ENCODE measurements at places on chromosomes 2 and 18.

- no peak for DNase-seq
These were observed 45.8 kb downstream of the GALNT13 start for GRCh38 chr2:153917570-153917969.

- no peak for DNase-seq
These were observed 963 bp upstream of the MRPL44 start for GRCh38 chr2:223956300-223956699.

DNA sequence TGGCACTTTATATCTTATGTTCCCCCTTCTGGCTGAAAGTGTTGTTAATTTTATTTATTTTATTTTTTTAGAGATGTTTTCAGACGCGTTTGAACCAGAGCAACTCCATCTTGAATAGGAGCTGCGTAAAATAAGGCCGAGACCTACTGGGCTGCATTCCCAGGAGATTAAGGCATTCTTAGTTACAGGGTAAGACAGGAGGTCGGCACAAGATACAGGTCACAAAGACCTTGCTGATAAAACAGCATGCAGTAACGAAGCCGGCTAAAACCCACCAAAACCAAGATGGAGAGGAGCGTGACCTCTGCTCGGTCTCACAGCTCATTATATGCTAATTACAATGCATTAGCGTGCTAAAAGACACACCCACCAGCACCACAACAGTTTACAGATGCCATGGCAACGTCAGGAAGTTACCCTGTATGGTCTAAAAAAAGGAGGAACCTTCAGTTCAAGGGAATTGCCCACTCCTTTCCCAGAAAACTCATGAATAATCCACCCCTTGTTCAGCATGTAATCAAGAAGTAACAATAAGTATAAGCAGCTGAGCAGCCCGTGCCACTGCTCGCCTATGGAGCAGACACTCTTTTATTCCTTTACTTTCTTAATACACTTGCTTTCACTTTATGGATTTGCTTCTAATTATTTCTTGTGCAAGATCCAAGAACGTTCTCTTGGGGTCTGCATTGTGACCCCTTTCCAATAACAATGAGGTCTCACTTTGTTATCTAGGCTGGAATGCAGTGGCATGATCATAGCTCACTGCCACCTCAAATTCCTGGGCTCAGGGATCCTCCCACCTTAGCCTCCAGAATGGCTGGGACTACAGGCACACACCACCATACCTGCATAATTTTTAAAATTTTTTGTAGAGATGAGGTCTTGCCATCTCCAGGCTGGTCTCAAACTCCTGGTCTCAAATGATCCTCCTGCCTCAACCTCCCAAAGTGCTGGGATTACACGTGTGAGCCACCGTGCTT, 55.9 kb downstream of the CACNB4 start:
- DNase-seq, result no peak

GRCh38 chr2:216652566-216652965, 19.3 kb downstream of the IGFBP2 start:
- DNase-seq, result no peak

DNA sequence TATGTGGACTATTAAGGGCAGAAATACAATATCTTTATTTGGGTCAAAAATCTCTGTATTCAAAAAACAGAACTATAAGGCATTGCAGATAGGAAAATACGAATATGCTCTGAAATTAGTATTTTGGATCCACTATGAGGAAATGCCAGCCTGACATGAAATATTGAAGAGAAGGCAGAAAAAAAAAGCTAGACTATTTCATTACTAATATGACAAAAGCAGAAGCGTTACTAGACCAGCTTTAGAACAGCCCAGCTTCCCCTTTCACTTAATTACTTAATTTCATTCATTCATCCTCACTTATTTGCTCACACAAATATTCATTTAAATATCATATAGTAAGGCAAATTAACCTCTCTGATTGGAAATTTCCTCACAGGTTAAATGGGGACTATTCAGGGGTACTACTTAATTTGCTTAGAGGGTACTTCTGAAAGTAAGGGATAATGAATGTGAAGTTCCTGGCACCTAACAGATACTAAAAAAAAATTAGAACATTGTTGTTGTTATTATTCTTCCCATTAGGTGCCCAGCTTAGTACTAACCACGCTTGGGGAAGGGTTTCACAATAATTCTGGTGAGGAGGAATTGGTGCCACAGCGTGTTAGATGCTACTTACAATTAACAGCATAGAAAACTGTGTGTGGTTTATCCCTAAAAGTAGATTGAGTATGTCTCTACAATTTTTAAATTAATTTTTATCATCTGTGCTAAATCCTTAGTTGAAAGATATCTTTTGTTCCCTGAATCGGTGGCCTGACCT, 71.1 kb upstream of the CTLA4 start:
- DNase-seq, result no peak

GRCh38 chr2:168454737-168455644, 1.1 kb upstream of the CERS6 start:
- DNase-seq, result no peak

DNA sequence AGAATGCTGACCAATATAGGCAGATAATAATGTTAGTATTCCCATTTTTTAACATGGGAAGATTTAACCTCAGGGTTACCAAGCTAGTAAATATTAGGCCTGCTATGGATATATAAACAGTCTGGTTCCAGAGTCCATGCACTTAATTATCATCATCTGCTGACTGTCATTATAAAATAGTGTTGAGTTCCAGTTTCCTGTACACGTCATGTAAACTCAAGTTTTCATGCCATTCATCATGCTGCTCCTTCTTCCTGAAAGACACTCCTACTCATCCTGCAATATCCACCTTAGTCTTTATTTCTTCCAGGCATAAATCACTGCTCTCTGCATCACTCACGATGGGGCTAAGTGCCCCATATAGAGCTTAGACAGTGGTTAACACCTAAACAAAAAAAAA, 420.8 kb upstream of the SPHKAP start:
- DNase-seq, result no peak

GRCh38 chr2:174176898-174177297, 71.4 kb downstream of the OLA1 start:
- DNase-seq, result no peak

DNA sequence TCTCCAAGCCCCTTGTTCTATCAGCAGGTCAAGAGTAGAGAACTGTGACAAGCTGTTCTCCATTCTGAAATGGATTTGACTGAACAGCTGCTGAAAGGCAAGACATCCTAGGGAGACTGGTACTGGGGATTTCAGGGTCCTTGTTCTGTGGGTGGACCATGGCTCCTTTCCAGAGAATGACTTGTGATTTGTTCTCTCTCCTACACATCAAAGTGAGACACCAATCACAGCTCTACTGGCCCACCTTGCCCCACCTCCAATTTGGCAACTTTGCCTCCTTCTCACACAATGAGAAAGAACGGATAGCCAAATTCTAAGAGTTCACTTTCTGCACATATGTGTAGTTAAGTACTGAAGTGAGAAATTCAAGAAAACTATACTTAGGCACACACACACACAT, 67.4 kb downstream of the BCL11A start:
- no peak for DNase-seq

DNA sequence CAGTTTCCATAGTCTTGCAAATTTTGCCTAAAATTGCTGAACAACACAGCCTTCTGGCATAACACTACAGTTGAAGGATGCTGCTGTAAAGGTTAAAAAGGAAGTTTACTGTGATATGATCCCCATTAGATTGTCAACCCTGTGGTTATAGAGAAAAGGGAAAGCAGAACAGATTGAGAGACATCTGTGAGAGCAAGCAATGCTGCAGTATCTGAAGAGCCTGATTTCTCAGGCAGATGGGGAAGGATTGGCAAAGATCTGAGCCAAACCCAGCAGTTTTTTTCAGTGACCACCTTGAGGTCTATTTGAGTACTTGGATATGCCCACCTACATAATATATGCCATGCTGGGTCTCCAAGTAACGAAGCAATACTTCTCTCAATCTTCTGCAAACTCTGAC, 8.5 kb upstream of the ST8SIA3 start:
- no peak for DNase-seq

- DNase-seq, result no peak
These were observed 37.1 kb upstream of the TNFRSF11A start for GRCh38 chr18:62287781-62288664.

DNA sequence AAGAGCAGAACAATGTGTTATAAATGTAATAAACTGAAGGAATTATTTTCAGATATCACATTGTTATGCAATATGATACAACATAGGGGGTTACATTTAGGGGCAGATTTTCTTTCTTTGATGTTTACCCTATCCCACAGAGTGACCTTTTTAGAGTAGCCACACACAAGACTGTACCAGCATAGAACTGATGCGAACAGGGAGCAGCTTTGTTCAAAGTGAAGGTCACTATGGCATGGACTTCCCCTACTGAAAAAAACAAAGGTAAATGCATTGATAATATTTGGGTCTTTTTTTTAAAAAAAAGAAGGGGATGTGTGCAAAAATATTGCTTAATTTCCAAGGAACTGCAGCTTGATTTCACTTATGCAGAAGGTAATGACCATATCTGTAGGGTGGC, 1354.9 kb downstream of the SUCLG1 start:
- DNase-seq, result no peak

DNA sequence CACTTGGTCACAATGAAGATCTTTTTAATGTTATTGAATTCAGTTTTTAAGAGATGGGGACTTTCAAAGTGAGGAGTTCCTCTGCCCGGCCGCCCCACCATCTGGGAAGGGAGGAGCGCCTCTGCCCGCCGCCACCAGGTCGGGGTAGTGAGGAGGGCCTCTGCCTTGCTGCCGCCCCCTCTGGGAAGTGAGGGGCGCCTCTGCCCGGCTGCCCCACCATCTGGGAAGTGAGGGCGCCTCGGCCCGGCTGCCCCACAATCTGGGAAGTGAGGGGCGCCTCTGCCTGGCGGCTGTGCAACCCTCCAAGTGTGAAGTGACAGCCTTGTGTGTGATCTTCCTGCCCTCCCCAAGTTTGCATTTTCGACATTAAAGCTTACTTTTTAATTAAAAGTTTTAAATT, 899.3 kb downstream of the TRIB2 start:
- no peak for DNase-seq

DNA sequence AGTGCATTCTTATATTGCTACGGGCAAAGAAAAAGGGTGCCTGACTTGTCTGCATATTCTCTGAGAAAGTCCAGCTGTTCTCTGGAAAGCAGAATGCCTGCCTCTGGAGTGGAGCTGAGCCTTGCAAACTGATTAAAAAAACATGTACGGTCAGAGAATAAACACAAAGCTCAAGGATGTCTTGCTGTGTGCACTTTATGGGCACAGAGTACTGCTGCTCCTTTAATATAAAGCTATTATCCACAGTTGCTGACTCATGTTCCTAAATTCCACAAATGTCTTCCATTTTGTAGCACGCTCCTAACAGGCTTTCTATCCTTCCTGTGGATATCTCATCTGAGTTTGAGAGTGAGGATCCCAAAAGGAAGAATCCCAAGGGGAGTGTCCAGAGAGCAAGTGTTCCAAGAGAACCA, 229.0 kb downstream of the MREG start:
- no peak for DNase-seq

DNA sequence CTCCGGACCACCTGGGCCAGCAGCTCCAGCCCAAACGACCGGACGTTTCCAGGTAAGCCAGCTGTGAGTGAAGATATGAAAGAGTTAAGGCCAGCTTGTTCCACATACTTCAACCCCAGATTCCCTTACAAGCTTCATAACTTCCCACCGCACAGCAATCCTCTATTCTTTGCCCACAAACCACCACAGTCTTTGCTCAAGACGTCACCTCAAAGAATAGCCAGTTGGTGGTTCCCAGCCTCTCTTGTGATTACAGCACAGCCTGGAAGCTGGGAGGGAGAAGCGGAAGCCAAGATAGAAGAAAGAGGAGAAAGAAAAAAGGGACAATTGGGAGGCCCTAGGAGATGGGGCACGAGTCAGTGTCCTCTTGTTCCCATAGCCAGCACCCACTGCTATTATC, 70.6 kb downstream of the NRP2 start:
- no peak for DNase-seq

DNA sequence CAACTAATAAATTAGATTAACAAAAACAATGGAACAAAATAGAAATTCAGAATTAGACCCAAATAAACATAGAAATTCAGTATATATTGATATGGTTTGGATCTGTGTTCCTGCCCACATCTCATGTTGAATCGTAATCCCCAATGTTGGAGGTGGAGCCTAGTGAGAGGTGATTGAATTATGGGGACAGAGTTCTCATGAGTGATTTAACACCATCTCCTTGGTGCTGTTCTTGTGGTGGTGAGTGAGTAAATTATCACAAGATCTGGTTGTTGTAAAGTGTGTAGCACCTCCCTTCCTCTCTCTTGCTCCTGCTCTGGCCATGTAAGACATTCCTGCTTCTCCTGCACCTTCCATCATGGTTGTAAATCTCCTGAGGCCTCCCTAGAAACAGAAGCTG, 16.6 kb upstream of the B4GALT6 start:
- DNase-seq, result no peak

- no peak for DNase-seq
These were observed 118.0 kb downstream of the MREG start for GRCh38 chr2:215895330-215895729.

GRCh38 chr2:189393440-189394111, 47.7 kb upstream of the WDR75 start:
- DNase-seq, result no peak

- DNase-seq, result no peak
These were observed 70.9 kb downstream of the AAK1 start for GRCh38 chr2:69572641-69573040.

DNA sequence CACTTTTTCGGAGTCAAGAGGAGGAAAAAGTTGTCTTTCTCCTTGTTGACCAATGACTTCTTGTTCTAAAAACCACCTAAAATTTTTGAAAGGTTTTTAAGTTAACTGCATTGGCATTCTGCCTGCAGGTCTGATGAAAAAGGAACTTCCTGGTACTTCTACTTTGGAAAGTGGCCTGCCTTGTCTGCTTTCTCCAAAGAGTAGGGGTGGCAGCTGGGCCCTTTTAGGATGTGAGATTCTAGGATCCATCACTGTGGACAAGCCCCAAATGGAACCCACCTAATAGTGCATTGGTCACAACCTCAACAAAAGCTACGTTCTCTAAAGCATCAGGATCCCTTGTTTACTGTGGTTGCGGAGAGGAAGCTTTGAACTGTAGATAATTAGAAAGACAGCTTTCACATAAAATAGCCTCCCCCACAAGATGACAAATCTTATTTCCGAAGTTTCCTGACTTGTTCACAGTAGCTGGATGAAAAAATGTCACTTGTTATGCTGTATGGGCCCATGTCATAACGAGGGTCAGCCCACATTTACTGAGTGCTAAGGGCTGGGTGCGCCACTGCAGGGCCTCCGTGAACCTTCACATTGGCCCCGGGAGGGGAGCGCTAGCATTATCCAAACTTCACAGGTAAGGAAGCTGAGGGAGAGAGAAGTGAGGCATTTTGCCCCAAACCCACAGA, 17.4 kb downstream of the ASPRV1 start:
- DNase-seq, result no peak

GRCh38 chr18:55647331-55647730, 59.3 kb upstream of the TCF4 start:
- no peak for DNase-seq

- DNase-seq, result no peak
These were observed 7.4 kb downstream of the TWIST2 start for GRCh38 chr2:238855299-238855698.

DNA sequence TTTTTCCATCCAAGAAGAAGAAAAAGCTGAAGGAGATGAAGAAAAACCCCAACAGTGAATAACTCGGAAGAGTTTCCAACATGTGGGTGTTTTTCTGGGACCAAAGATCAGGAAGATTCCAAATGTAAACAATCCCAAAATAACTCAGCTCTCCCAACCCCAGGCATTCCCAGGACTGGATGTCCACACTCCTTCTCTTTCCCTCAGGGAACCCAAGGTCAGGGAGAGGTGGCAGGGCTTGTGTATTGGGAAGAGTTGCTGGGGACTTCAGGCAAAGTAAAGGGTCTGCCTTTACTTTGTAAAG, 268.0 kb downstream of the DYSF start:
- DNase-seq, result no peak

Measured in cortex of kidney (tissue), 1 donor.